AG08395 (cell line): ENCODE measurements at places on chromosomes 2 and 18.
A peak's percentile ranks its signal among the peaks of the same experiment; 100 is the strongest.

DNA sequence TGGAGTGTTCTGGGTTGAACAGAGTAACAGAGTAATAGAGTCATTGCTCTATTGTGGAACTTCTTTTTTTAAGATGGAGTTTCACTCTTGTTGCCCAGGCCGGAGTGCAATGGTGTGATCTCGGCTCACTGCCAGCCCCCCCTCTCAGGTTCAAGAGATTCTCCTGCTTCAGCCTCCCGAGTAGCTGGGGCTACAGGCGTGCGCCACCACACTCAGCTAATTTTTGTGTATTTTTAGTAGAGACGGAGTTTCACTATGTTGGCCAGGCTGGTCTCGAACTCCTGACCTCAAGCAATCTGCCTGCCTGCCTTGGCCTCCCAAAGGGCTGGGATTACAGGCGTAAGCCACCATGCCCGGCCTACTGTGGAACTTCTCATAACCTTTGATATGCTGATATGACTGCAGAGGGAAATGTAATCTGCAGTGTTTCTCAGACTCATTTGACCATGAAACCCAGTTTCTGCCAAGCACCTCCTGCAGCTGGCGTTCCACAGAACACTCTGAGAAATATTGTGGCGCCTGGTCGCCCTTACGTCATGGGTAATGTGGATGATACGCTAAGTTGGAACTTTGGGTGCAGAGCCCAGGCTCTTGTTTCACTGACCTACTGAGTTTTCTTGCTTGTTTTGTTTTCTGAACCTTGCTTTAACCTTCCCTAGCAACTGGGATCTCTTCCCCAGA is 213.8 kb downstream of the BCL2 start:
- no peak for DNase-seq

- DNase-seq = peak; percentile 46
Observed at GRCh38 chr2:109128616-109129355, at the start of gene SH3RF3. SH3RF3 (plus strand) TSS chr2:109129205.

GRCh38 chr2:39778233-39778632 is 825 bp downstream of the THUMPD2 start:
- no peak for DNase-seq

DNA sequence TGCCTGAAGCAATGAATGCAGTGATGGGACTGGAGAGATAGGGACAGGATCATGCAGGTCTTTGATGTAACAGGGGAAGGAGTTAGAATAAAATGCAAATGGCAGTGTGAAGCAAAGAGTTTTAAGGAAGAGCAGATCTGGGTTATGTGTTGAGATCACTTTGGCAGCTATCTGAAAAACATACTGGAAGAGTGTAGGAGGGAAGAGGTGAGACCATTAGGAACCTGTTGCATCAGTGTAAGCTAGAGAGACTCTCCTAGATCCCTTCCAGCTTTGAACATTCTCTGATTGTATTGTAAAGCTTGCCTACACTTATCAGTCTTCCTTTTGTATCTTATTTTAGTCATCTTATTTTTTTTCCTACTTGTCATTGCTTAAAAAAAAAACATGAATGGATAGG is 10.5 kb downstream of the ACVR2A start:
- DNase-seq = no peak

DNA sequence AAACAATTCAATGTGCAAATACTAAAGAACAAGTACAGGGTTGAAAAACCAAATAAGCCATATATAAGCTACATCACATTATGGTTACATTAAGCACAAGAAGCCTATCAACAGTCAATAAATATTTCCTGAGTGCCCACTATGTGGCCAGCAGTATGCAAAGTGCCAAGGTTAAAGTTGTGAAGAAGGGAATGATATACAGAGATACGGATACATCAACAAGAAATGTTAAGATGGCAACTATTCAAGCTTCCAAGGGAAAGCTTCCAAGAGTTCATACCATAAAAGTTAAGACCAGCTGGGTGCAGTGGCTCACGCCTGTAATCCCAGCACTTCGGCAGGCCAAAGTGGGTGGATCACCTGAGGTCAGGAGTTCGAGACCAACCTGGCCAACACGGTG is 14.0 kb downstream of the DYM start:
- no peak for DNase-seq

DNA sequence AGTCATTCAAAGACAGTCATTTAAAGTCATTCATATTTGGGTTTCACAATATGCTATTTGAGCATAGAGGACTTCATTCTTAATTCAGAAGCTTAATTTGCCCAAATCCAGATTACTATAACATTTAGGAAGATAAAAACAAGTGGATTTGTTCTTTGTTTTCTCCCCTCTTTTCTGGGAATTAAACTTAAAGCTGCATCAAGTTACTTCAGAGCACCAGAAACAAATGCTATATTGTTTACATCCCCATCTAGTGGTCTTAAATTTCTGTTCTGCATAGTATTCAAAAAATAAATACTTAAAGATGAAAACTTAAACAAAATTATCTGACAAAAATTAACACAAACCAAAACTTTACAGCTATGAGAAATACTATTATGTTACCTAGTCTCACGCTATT is 34.7 kb upstream of the MARCHF7 start:
- DNase-seq = peak; percentile 5

- no peak for DNase-seq
Observed at GRCh38 chr18:9965711-9966624, 52.2 kb downstream of the VAPA start.

DNA sequence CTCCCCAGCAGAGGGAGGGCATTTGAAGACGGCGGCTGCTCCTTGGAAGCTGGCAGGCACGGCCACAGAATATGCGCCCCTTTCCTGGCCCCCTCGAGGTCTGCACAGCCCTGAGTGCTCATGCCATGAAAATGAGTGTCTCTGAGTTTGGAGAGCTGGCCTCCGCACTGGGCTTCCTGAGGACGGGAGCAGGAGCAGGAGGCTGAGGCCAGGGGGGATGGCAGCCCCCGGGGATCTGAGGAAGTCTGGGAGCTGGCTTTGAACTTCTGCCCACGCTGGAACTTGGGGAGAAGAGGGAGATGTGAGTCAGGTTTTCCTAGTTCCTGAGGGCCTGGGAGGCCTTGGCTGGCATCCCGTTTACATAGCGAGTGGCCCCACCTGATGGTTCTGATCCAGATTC is 47.0 kb downstream of the RRM2 start:
- no peak for DNase-seq

GRCh38 chr2:113848758-113849415 is 41.0 kb upstream of the ACTR3 start:
- peak; percentile 9 for DNase-seq

DNA sequence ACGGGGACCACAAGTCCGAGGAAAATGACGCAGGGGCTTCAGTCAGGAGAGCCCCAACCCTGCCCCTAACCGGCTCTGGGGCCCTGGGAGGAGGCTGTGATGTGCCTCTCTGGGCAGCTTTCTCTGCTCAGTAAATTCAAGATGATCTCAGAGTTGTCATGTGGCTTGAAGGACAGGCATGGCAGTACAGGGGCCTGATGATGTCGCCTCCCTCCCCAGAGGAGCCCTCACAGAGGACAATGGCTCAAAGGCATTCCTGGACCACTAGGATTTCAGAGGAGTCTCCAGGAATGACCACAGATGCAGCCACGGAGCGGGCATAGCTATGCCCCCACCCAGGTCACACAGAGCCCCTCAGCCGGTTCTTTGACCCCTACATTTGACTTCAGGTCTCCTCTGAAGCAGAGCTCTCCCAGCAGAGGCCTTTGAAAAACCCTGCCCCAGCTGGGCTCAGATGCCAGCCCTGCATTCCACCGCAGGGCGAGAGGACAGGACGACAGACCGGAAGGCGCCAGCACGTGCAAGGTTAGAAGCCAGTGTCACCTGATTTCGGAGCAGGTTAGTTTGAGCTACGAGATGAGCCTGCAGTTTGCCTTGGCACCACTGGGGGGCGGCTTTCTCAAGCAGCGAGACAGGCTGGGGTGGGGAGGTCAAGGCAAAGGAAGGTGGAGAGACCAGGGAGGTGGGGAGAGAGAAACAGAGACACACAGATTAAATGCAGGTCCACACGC is 39.2 kb downstream of the BIN1 start:
- DNase-seq = peak; percentile 57

DNA sequence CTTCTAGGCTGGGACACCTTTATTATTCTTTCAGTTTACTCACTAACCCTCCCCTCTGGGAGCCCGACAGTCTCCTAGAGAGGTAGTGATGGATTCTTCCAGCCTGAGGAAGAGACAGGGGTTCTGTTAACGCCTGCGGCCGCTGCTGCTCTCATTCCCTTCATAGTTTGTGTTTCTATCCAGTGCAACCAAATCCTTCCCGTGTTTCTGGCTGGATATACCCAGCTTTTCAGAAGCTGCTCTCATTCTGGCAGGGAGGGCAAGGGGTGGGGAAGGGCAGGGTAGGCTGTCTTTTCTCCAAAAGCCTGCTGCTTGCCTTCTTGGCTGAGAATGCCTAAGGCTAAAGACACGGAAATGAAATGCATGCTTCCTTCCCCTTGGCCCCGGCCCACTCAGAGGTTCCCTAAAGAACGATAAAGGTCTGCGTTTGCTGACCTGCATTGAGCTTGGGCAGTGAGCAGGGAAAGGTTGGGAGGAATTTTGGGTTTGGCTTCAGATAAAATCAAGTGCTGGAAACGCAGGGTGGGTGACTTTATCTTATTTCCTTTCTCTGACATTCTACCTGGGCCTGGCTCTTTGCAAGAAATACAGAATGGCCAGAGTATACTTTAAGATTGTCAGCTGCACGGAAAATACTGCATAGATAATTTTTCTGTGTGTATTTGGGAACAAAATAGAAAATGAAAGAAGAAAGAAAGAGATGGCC is 390.9 kb downstream of the NBAS start:
- DNase-seq = peak; percentile 31

DNA sequence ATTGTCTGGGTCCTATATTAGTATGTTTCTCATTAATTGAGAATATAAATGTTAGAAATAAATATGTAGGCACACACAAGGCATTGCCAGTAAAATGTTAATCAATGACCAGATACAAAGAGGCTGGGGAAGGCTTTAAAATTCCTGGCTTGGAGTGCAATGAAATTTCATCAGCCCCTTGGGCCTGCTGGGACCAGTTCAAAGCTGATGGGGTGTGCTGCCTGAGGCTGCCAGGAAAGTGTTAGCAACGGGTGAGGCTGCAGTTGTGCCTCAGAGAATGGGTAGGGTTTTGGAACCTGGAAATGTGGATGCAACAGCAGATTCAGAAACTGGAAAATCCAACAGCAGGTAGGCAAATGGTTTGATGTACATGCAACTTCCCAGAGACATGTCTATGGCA is 68.9 kb downstream of the DIPK1C start:
- DNase-seq = no peak

DNA sequence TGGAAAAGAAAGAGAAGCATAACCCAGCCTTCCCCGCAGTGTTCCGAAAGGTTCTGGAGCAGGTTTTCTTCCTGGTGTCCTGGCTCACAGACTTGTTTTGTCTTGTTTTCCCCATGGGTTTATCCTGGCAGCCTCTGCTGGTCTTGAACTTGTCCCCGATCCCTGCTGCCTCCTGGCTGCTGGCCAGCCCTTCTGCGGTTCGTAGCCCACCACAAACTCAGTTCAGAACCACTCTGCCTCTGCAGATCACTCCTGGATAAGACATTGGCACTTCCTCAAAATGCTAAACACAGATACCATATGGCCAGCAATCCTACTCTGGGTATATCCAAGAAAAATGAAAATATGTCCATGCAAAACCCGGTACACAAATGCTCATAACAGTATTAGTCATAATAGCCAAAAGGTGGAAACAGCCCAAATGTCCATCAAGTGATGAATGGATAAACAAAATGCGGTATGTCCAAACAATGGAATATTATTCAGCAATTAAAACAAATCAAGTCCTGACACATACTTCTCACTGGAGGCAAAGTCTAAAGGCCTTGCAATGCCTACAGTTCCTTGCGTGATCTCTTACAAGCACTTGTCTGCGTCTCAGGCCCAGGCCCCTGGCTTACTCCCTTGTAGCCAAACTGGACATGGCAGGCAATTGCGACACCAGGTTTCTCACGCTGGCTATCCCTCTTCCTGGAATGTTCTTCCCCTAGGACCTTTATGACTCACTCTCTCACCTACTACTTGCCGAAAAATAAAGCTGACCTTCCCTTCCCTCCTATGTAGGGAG is 28.0 kb upstream of the ARHGEF4 start:
- DNase-seq = no peak

GRCh38 chr2:231212329-231212845 is 14.0 kb downstream of the ARMC9 start:
- DNase-seq = no peak

- no peak for DNase-seq
Observed at GRCh38 chr2:113058411-113058994, 495 bp upstream of the IL36RN start.

DNA sequence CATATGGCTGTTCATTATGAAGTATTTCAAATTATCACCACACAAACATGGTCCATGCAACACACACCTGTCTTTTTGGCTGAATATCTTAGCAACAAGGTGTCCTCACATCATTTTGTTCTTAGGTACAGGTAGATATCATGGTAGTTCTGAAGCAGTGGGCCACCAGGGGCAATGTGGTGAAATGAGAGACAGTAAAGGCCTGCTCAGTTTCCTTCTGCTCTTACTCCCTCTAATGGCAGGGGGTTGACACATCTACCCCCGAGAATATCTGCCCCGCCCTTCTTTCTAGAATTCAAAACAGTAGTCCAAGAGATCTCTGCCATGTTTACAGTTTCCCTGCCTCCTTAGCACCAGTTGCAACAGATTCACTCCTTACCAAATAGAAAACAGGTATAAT is 147.0 kb upstream of the KLHL14 start:
- DNase-seq = peak; percentile 2

DNA sequence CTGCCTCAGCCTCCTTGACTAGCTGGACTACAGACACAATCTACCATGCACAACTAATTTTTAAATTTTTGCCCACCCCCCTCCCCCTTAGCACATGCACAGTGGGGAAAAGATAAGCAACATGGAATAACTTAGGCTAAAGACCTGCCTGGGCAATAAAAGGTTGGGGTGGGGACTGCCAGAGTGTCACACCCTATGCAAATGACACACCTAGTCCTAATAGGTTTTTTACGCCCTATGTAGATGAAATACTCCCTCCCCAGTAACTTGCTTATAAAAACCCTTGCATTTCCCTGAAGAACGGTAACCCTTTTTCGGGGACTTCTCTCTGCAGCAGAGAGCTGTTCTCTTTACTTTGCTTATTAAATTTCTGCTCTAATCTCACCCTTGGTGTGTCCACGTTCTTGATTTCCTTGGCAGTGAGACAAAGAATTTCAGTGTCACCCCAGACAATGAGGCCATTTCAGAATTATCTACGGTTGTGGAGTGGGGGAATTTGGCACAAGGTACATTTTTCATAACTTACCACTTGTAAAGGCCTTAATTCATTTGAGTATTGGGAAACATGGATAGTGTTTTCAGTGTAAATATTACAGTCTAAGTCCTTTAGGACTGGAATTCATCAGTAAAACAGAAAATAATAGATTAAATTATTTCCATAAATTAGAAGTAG is 109.2 kb downstream of the NOL4 start:
- no peak for DNase-seq

DNA sequence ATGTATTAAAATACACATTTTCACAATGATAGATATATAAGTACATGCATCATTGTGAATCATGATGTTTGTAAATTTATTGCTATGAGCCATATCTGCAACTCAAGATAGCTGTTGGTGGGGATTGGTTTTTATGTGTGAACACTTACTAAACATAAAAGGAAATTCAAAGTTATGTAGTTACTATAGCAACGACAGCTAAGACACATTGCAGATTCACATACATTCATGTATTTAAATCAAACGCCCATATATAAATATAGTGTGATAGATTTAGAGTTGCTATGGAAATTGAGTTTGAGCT is 65.6 kb downstream of the MAPRE2 start:
- no peak for DNase-seq

GRCh38 chr2:206289391-206289790 is 14.9 kb downstream of the ZDBF2 start:
- no peak for DNase-seq
